ENCODE measurements at places on chromosomes 7 and 10.

- DNase-seq, result no peak
Observed at GRCh38 chr10:46558392-46559185, 2.1 kb upstream of the GPRIN2 start.

- no peak for DNase-seq
Observed at GRCh38 chr10:44030132-44030531, 354.8 kb downstream of the CXCL12 start.

DNA sequence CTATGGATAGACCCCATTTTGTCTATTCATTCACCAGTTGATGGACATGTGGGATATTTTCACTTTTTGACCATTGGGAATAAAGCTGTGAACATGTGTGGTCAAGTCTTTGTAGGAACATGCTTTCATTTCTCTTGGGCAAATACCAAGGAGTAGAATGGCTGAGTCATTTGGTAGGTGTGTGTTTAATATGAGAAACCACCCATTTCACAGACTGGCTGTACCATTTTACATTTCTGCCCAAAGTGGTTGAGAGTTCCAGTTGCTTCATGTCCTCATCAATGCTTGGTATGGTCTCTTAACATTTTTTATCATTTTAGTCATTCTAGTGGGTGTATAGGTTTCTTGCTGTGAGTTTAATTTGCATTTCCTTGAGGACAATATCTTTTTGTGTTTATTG is 124.9 kb upstream of the RHEB start:
- DNase-seq, result no peak

DNA sequence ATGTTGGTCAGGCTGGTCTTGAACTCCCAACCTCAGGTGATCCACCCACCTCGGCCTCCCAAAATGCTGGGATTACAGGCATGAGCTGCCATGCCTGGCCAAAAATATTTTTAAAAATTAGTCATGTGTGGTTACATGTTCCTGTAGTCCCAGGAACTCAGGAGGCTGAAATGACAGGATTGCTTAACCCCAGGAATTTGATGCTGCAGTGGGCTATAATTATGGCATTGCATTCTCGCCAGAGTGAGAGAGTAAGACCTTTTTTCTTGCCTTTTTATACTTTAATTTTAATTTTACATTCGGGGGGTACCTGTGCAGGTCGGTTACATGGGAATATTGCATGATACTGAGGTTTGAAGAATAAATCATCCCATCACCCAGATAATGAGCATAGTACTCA is 86.6 kb upstream of the ZNF92 start:
- DNase-seq, result no peak

DNA sequence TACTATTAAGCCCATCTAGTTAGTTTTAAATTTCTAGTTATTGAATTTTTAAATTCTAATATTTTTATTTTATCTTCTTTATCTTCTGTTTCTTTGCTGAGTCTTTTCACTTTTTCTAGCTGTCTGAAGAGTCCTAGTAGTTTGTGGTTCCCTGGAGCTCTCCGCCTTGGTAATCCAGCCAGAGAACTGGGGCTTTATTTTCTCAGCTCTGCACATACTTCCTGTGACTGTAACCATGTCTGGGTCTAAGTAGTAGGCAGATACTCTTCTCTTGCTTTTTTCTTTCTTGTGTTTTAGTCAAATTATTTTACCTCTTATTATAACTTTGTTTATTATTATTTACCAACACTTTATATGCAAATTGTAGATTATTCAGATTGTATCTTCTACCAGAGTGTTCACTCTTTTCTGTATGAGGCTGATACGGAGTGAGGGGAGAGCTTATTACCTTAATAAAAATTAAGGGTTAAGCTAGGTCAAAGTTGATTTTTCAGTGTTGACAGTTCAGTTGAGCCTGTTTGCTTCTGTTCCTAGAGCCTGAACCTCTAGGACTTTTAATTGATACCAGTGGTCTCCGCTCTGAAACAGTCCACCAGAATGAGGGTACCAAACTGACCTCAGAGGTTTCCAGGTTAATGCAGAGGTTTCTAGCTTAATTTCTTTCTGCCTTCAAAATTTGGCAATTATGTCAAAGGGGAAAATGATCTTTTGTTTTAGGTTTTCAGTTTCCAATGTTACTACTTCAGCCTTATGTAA is 155.4 kb downstream of the ADK start:
- no peak for DNase-seq

DNA sequence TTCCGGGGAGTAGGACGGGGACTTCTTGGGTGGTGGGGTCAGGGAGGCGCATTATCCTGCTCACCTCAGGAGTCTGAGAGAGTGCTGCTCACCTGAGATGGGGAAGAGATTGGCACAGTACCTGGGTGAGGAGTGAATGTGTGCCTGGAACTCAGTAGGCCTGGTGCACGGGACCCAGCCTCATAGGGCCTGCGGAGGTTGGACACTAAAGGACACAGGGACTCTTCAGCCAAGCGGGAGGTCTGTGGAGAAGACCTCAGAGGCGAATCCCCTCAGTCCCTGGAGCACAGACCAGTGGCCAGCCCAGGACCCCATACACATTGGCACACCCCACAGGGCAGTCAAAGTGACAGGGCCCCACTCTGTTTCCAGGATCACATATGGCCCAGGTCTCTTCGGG is 73.2 kb downstream of the OAT start:
- DNase-seq, result no peak

GRCh38 chr10:52558090-52558489 is 214.5 kb downstream of the MBL2 start:
- no peak for DNase-seq

DNA sequence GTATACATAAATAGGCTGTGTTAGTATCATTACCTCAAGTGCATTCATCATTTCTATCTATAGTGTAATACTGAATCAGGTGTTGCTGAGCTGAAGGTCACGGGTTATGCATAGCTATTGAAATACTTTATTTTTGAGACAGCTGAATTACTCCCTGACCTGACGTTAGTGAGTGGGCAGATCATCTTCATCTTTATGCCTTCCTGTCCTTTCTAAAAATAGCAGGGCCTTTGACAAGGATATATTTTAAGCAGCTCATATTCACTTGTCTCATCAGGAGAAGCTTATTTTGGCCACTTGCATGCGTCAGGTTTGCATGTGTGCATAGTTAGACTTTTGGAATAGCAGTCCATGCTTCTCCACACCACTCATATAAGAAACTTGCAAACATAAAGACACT is 63.6 kb upstream of the DKK1 start:
- DNase-seq, result no peak

DNA sequence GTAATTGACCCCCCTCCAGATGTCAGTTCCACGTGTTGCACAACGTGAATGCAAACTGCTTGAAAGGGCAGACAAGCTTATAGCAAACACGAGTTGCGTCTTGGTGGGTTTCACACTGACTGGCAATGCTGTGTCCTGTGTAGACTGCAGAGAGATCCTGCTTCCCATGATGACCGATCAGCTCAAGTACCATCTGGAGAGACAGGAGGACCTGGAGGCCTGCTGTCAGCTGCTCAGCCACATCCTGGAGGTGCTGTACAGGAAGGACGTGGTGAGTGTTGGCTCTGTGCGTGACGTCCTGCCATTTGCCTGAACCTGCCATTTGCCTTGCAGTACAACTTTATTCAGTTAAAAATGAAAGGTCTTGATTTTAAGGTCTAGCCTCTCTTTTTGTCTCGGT is 71.1 kb downstream of the INSYN2A start:
- no peak for DNase-seq

DNA sequence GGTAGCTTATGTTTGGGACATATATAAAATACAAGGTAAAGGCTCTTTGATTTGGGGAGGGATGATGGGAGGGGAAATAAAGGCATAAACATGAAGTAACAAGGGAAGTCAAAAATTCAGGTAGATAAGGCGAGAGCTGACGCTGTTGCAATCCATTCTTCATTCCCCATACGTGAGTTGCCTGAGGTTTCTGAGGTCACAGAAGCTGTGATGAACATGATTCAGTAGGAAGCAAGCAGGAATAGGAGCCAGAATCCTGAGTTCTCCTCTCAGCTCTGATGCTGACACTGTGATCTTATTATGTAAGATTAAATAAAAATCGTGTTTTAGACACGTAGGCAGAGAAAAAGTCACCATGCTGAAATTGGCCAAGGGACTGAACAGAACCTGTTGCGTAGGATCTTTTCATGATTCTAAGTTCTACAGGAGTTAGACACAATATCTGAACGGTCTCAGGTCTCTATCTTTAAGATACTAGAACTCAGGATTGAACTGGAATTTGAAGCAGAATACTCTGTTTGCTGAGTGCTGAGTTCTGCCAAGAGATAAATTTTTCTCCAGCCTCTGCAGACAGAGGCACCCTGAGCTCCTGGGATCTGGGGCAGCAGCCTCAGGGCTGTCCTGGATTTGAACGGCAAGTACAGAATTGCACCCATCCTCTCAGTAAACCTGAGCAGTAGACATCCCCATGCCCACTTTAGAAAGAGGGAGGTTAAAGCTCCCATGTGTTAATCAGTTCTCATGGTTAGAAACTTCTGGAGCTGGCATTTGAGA is 21.0 kb downstream of the KLF6 start:
- DNase-seq, result no peak

GRCh38 chr10:110860576-110861241 is 11.0 kb upstream of the PDCD4 start:
- DNase-seq, result no peak

- no peak for DNase-seq
Observed at GRCh38 chr7:129013048-129013724, 41.7 kb downstream of the TNPO3 start.

DNA sequence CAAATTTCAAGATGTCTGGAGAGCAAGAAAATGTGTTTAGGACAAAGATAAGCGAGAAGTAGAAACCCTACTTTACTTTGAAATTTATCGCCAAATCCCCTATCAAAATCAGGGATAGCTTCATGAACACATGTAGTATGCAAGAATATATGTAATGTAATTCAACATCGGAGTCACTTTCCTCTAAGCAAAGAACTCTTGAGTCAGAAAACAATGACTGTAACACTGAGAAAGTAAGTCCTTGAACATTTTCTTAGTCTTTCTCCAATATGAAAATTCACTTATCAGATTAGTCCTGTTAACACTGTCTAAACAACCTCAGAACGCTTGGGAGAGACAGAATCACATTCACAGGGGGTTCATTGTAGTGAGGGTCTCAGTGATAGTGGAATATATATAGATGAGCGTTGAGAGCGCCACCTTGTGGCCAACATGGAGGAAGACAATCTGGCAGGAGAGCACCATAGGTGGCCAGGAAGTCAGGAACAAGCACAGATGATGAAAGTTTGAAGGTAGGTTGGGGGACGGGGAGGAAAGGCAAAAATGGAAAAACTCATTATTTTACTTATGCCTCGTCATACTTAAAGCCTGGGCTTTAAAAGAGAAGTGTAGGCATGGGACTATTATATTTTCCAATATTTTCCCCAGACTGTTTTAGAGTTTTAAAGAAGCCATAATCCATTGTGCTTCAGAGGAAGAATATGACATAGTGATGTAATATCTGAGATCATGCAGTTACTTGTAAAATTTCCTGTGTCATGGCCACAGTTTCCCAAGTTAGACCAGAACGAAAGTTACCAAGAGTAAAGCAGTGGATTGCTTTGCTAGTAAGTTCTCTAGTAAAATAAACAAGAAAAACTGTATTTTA is 115.5 kb upstream of the GNAI1 start:
- DNase-seq, result no peak

DNA sequence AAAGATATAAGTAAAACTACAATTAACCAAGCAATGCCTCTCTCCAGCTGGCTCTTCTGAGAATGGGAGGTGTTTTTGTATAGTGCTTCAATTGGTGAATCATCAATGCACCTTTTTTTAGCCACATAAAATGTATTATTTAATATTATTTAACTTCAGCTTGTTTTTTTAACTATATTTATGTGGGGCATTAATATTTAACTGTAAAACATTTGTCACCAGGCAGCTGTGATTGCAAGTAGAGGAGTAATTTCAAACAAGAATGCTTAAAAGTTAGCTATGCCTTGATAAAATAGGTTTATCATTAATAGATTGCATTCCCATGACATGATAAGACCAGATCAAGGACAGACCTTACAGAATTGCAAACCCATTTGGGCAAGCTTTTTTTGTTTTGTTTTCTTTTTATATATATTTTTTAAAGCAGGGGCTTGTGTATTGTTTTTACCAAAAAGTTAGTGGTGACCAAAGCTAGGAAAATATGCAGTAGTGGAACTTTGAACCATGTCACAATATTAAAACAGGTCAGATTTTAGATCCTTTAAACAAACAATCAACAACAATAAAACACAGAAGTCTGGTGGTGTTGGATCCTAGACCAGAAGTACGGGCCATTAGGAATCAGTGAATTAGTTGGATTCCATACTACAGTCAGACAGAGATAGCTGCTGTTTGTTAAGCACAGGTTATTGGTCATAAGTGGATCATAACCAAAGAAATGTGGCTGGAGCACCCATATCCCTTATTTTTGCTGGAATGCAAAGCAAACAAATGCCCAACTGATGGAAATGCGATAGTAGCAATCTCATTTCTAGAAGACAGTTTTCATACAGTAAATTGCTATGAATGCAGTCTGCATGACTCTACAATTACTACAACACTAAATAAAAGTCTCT is 2.9 kb downstream of the CAV2 start:
- no peak for DNase-seq

GRCh38 chr7:140160308-140160707 is 16.5 kb downstream of the KDM7A start:
- DNase-seq, result no peak

DNA sequence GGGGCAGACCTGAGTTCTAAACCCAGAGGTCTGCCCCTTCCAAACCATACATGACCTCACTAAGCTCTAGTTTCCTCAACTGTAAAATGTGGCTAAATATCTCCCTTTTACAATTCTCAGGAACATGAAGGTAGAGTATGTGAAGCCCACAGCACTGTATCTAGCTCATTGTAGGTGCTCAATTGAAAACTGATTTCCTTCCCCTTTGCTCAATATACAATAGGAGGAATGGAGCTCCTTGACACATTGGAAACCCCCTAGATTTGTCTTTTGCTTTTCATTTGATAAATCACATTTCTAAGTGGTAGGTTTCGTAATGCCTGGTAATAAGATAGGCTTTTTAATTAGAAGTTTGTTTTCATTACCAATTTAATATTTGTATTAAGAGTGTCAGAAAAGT is 153.3 kb downstream of the ARID5B start:
- DNase-seq, result no peak

DNA sequence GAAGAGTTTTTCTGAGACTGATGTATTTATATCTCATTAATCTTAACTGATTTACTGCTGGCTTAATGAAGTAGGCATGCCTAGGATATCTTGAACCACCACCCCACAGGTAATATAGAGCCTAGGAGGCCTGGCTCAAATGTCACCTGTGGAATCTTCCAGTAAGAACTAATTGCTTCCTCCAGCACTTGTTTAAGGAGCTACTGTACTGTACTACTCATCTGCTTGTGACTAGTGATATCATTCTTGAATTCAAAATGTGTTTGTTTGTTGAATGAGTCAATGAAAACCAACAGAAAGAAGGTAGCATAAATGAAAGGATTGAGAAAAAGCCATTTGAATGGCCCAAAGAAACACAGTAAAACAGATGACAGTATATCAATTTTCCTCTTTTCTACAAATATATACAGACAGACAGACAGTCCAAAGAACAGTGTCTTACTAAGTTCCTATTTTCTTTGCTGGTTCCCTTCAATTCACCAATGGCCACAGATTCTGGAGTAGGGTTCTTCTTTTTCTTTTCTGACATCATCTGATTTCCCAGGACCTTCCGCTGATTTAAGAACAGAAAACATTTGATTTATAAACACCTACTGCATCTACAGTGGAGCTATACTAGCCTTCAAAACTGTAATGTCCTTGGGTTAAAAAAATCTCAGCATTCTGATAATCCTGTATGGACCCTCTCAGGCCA is 43.7 kb upstream of the SLIT1 start:
- no peak for DNase-seq

GRCh38 chr7:1296356-1296981 is 63.8 kb downstream of the UNCX start:
- DNase-seq, result no peak
